IPS DF 6.9 (cell line): ENCODE measurements at places on chromosomes 3 and 15.
A peak's percentile ranks its signal among the peaks of the same experiment; 100 is the strongest.

DNA sequence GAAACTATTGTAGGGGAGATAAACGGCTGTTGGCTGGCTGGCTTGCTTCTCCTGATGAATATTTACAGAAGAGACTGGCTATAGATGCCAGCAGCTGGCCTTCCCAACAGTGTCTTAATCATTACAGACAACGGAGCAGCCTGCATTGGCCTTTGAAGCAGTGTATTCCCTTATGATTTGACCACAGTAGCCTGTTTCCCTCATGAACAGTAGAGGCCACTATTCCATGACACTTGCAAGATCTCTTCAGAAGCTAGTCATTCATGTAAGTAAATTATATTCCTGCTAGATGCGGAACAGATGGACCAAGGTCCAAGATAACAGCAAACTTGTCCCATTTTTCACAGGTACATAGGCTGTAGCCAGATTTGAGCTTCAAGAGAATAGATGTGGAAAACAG lies 47.3 kb downstream of the TMCO5A start:
- no peaks in the 10 kb centered on the region for H3K27me3 ChIP-seq
- H3K4me3 ChIP-seq, result no peak overlapping the region

GRCh38 chr15:29939404-29939803 lies 117.1 kb upstream of the TJP1 start:
- no peaks in the 10 kb centered on the region for H3K27me3 ChIP-seq
- no peak overlapping the region for H3K27ac ChIP-seq
- no peak for DNase-seq
- H3K4me3 ChIP-seq, result no peak overlapping the region

DNA sequence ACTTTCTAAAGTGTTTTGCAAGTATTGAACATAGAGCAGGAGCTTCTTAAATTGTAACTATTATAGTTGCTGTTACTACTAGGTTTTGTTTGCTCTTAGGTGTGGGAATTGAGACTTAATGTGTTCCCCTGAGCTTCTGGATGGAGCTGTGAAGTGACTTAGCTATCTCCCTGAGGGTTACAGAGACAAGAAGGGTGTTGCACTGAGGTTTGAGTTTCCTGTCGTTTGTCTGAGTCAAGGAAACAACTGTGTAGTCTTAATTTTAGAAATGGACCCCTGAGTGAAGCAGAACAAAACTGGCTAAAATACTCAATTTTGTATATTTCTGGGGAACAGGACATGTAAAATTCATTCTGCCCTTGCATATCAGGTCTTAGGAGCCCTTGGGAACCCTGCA lies 20.4 kb downstream of the TTC21A start:
- H3K4me3 ChIP-seq, result no peak overlapping the region
- H3K4me1 ChIP-seq, result peaks cover 1% of the 10 kb centered on the region; the same call in 1 of the 2 replicates
- no peaks in the 10 kb centered on the region for H3K36me3 ChIP-seq
- no peak for DNase-seq
- no peak overlapping the region for H3K27ac ChIP-seq

DNA sequence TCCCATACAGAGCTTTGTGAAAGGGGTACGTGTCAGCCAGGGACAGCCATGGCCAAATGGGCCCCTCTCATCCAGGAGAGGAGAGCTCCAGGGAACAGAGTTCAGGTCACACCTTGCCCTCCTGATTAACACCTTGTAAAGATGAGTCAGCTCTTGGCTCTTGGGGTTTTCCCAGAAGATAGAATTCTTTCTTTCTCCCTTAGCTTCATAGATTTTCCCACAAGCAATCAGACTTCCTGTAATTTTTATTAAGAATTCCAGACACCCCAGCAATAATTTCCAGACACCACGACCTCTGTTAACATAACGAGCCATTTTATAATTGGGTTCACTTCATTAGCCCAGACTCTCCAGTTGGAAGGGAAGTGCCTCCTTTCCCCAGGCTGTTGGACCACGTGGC lies 86.4 kb downstream of the LRTM1 start:
- peaks cover 1% of the 10 kb centered on the region; the same call in 1 of the 2 replicates for H3K4me1 ChIP-seq
- H3K36me3 ChIP-seq, result no peaks in the 10 kb centered on the region
- H3K27me3 ChIP-seq, result no peaks in the 10 kb centered on the region
- DNase-seq, result no peak

GRCh38 chr3:119236756-119237155 lies 3.9 kb downstream of the B4GALT4 start:
- H3K36me3 ChIP-seq, result peaks cover 7% of the 10 kb centered on the region

GRCh38 chr3:37963635-37964034 lies 27.0 kb upstream of the VILL start:
- H3K27me3 ChIP-seq, result no peaks in the 10 kb centered on the region
- H3K36me3 ChIP-seq, result no peaks in the 10 kb centered on the region
- no peak for DNase-seq
- H3K27ac ChIP-seq, result no peak overlapping the region

DNA sequence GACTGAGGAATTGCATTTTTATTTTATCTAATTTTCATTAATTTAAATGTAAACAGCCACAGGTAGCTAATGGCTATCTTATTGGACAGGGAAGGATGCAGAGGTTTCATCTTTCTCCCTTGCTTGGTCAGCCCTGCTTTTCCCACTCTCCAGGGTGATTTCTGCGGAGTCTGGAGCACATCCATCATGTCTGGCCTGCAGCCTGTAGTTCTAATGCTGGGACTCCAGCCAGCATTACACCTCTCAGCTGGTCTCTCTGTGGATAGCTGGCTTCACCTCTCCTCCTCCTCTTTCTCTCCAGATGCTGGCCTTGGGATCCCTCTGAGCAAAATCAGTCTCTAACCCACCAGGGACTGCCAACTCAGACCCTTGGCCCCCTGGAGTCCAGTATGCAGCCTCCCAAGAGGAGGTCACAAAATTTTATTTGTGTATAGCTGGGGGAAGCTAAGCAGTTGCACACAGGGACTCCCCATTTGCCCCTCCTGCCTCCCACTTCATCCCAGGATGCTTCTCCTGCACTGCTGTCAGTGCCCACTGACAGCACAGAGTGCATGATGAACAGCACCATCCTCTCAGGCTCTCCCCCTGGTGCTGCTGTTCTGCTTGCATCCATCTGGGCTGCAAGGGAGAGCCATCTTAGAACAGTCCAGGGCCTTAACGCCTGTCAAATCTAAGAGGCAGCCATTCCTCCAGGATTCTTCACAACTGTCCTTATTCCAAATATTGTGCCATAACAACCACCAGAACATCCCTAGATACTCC lies 1.7 kb downstream of the BFSP2 start:
- H3K27me3 ChIP-seq, result no peaks in the 10 kb centered on the region
- no peaks in the 10 kb centered on the region for H3K36me3 ChIP-seq
- DNase-seq, result no peak
- no peaks in the 10 kb centered on the region for H3K4me1 ChIP-seq
- H3K27ac ChIP-seq, result no peak overlapping the region

GRCh38 chr15:51970132-51970817 lies 1.3 kb downstream of the LEO1 start:
- no peak for DNase-seq
- no peak overlapping the region for H3K27ac ChIP-seq
- H3K36me3 ChIP-seq, result no peaks in the 10 kb centered on the region
- H3K4me1 ChIP-seq, result no peaks in the 10 kb centered on the region
- H3K4me3 ChIP-seq, result no peak overlapping the region; the same call in 1 of the 2 replicates
- no peaks in the 10 kb centered on the region for H3K27me3 ChIP-seq

DNA sequence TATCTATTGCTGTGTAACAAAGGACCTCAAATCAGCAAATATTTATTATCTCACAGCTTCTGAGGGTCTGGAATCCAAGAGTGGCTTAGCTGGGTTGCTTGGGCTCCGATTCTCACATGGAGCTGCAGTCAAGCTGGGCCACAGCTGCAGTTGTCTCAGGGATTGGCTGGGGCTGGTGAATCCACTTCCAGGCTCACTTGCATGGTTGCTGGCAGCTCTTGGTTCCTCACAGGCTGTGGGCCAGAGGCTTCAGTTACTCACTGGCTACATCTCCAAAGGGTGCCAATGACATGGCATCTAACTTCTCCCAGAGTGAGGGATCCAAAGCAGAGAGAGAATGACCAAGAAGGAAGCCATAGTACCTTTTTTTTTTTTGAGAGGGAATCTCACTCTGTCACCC lies 13.9 kb upstream of the SYNM start:
- no peaks in the 10 kb centered on the region for H3K36me3 ChIP-seq
- no peaks in the 10 kb centered on the region; the same call in 1 of the 2 replicates for H3K4me1 ChIP-seq
- H3K4me3 ChIP-seq, result no peak overlapping the region
- H3K27me3 ChIP-seq, result no peaks in the 10 kb centered on the region

GRCh38 chr3:107826727-107827126 lies 264.1 kb downstream of the CD47 start:
- DNase-seq, result no peak
- H3K27me3 ChIP-seq, result no peaks in the 10 kb centered on the region
- no peaks in the 10 kb centered on the region for H3K36me3 ChIP-seq
- H3K4me1 ChIP-seq, result no peaks in the 10 kb centered on the region
- no peak overlapping the region for H3K27ac ChIP-seq
- no peak overlapping the region for H3K4me3 ChIP-seq

DNA sequence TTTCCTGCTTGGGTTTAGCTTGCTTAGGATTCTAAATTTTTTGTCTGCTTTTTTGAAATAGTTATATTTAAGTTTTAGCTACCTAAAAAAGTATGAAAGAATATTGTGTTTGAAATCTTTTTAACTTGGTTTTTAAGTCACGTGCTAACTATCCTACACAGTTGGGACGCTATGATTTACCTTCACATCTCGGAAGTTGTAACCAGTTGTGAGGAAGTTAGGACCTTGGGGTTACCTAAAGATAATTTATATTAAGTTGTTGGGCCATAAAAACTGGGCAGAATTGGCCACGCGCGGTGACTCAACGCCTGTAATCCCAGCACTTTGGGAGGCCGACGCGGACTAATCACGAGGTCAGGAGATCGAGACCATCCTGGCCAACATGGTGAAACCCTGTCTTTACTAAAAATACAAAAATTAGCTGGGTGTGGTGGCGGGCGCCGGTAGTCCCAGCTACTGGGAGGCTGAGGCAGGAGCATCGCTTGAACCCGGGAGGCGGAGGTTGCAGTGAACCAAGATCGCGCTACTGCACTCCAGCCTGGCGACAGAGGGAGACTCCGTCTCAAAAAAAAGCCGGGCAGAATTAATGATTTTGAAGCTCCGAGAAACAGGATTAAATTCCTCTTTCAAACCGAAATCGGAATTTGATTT lies 1.0 kb downstream of the ZFAND6 start:
- no peaks in the 10 kb centered on the region for H3K36me3 ChIP-seq
- H3K4me3 ChIP-seq, result peak overlapping the region; percentile 76; the same call in 1 of the 2 replicates
- no peak for DNase-seq
- no peak overlapping the region for H3K27ac ChIP-seq
- H3K4me1 ChIP-seq, result peaks cover 3% of the 10 kb centered on the region; the same call in 1 of the 2 replicates

GRCh38 chr3:10723991-10724390 lies 92.0 kb upstream of the SLC6A11 start:
- no peak overlapping the region for H3K4me3 ChIP-seq
- DNase-seq, result no peak
- no peak overlapping the region for H3K27ac ChIP-seq
- no peaks in the 10 kb centered on the region for H3K4me1 ChIP-seq

- no peaks in the 10 kb centered on the region for H3K27me3 ChIP-seq
- H3K4me1 ChIP-seq, result no peaks in the 10 kb centered on the region
- DNase-seq, result no peak
- H3K36me3 ChIP-seq, result no peaks in the 10 kb centered on the region
- H3K27ac ChIP-seq, result no peak overlapping the region
Observed at GRCh38 chr15:51203797-51204196, 109.1 kb upstream of the TNFAIP8L3 start.

- H3K27me3 ChIP-seq, result no peaks in the 10 kb centered on the region
- H3K27ac ChIP-seq, result no peak overlapping the region
- H3K36me3 ChIP-seq, result no peaks in the 10 kb centered on the region
- no peak overlapping the region for H3K4me3 ChIP-seq
- no peaks in the 10 kb centered on the region for H3K4me1 ChIP-seq
Observed at GRCh38 chr3:105401691-105402149, 35.0 kb downstream of the ALCAM start.

DNA sequence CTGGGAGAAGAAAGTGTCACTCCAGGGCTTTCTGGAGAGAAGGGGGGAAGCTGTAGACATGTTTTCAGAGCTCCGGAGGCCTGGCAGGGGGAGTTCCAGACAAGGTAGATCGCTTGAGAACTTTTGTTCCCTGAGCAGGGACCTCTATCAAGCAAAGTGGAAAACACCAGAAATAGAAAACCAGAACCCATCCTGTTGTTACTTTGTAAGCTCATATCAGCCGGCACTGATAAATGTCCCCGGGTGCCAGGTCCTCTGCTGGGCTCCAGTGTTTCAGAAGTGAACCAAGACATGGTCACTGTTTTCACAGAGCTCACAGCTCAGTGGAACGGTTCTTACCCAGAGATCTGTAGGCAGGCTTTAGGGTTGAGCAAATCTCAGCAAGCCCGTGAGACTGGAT lies 13.5 kb downstream of the HDDC3 start:
- H3K27me3 ChIP-seq, result no peaks in the 10 kb centered on the region
- H3K4me3 ChIP-seq, result no peak overlapping the region
- no peak for DNase-seq
- H3K27ac ChIP-seq, result no peak overlapping the region
- H3K4me1 ChIP-seq, result no peaks in the 10 kb centered on the region

DNA sequence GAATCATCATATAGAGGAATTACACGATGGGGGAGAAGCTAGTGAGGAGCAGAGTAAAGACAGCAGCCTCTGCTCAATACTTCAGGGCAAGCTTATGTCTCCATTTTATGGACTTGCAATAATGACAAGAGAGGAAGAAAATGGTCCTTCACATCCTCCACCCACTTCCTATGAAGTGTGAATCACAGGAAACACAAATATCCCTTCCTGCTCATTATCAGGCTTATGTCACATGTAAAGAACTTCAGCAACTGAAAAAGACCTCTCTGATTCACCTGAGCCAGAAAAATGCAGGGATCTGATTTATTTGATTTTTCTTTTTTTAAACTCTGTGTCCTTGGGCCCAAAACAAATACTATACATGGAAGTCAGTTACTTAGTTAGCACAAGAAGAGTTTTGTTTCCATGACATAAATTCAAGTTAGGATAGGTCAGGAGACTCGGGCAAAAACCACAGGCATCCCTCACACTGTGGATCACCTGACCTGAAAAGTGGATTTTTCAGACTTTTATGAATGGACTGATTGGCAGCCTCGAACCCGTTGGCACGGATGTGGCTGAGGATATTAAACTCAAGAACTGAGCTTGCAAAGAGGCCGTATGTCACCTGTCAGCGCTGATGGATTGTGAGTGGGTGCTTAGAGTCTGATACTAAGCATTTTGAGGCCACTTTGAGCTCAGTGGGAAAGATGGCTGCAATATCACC lies 620.8 kb upstream of the MDFIC2 start:
- no peak for DNase-seq
- H3K27me3 ChIP-seq, result no peaks in the 10 kb centered on the region
- H3K36me3 ChIP-seq, result no peaks in the 10 kb centered on the region
- H3K4me3 ChIP-seq, result no peak overlapping the region
- no peak overlapping the region for H3K27ac ChIP-seq

DNA sequence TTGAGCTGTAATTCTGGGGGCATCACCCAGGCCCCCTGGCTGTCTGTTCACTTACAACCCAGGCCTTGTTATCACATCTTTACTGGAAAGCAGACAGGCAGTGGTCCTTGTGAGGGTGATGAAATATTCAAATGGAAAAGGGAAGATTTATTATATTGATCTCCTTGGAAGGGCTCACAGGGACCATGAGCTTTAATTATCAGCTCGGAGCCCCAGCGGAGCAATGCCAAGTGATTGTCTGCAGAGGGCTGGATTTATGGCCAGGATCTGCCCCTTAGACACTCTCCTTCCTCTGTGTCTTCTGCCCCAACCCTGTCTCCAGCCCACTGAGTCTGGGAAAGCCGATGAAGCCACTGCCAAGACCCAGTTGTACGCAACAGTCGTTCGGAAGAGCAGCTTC lies 31.9 kb downstream of the CCDC33 start:
- H3K4me3 ChIP-seq, result no peak overlapping the region
- no peak for DNase-seq
- H3K27me3 ChIP-seq, result no peaks in the 10 kb centered on the region
- peaks cover 9% of the 10 kb centered on the region for H3K4me1 ChIP-seq

GRCh38 chr3:134904241-134904771 lies 109.2 kb downstream of the EPHB1 start:
- no peaks in the 10 kb centered on the region for H3K27me3 ChIP-seq
- peaks cover 2% of the 10 kb centered on the region for H3K4me1 ChIP-seq
- DNase-seq, result no peak
- no peak overlapping the region for H3K4me3 ChIP-seq
- H3K36me3 ChIP-seq, result no peaks in the 10 kb centered on the region
